ENCODE measurements at places on chromosomes 6 and 20.
A peak's percentile ranks its signal among the peaks of the same experiment; 100 is the strongest.

GRCh38 chr6:2054516-2055067 is 190.8 kb downstream of the GMDS start:
- DNase-seq = no peak

GRCh38 chr6:30500421-30501355 is 11.4 kb downstream of the HLA-E start:
- DNase-seq = no peak

DNA sequence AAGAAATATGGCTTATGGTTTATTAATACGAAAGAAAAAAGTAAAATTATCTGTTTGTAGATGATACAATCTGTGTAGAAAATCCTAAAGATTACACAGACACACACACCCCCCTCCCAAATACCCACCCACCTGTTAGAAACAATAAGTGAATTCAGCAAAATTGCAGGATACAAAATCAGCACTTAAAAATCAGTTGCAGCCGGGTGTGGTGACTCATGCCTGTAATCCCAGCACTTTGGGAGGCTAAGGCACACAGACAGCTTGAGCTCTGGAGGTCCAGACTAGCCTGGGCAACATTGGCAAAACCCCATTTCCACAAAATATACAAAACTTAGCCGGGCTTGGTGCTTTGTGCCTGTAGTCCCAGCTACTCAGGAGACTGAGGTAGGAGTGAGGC is 42.3 kb downstream of the NINL start:
- no peak for DNase-seq

- DNase-seq = no peak
These were observed 448.7 kb upstream of the JARID2 start for GRCh38 chr6:14796974-14797762.

DNA sequence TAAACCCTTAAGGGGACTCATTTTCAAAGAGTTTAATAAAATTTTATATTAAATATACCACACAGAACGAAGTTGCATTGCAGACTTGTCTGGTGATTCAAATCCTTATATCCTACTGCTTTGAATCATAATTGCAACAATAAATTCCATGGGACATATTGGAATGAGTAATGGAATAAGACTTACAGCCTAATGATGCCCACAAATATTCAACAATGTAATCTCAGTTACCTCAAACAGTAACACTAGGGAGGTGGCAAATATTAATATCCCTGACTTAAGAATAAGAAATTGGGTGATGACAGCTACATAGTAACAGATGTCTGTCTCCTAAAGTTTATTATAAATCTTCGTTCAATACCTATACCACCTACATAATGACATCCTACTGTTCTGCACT is 52.6 kb downstream of the BMP5 start:
- no peak for DNase-seq

DNA sequence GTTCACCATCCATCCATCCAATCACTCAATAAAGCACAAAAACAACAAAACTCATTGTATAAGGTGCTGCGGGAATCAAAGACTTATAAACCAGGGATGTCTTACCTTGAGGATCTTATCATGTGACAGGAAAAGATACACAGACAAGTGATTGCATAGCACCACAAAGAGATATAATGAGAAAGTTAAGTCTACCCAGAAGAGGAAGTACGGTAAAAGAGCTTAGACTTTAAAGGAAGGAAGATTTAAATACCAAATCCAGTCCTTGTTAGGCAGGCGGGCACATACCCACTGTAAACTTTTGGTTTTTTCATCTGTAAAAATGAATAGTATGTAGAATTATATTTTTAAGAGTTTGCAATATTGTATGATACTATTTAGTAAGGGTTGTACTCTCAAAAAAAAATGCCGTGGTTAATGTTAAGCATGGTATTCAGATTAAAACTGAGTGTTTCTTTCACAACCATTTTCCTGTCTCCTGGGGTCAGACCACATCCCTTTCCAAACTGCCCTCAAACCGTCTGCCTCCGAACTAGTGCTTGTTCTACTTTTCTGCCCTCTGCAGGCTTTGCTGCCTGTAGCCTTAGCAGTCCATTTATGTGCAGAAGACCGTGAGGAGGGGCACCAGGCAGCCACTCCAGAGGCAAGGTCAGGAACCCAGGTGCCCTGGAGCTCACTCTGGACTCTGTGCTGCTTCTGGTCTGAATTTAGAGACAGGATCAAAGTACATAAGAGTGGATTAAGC is 179.5 kb upstream of the SYNDIG1 start:
- DNase-seq = no peak

DNA sequence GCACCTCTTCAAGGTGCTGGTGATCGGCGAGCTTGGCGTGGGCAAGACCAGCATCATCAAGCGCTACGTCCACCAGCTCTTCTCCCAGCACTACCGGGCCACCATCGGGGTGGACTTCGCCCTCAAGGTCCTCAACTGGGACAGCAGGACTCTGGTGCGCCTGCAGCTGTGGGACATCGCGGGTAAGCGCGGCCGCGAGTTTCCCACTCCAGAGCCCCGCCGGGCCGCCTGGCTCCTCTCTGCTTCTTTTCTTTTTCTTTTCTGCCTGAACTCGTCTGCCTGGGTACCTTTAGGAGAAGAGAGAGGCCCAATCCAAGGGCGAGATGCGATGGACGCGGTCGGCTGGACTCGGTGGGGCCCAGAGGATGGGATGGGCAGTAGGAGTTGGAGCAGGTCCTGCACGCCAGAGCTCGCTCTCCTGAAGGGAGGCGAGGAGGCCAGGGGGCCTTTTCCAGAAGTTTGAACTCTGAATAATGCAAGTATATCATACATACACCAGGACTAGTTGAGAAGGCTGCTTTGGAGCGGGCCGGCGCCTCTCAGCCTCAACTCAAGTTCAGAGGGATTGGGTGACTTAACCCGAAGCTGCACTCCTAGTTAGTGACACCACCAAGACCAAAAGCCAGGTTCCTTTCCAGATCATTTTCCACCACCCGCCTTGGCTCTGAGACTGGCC is 445 bp downstream of the RAB32 start:
- DNase-seq = peak; percentile 6

- no peak for DNase-seq
These were observed 384.5 kb upstream of the HSF2 start for GRCh38 chr6:122014961-122015360.

GRCh38 chr6:9168669-9169068 is 733.3 kb upstream of the SLC35B3 start:
- no peak for DNase-seq

- no peak for DNase-seq
These were observed 1.9 kb downstream of the BCL2L1 start for GRCh38 chr20:31720486-31721407.

DNA sequence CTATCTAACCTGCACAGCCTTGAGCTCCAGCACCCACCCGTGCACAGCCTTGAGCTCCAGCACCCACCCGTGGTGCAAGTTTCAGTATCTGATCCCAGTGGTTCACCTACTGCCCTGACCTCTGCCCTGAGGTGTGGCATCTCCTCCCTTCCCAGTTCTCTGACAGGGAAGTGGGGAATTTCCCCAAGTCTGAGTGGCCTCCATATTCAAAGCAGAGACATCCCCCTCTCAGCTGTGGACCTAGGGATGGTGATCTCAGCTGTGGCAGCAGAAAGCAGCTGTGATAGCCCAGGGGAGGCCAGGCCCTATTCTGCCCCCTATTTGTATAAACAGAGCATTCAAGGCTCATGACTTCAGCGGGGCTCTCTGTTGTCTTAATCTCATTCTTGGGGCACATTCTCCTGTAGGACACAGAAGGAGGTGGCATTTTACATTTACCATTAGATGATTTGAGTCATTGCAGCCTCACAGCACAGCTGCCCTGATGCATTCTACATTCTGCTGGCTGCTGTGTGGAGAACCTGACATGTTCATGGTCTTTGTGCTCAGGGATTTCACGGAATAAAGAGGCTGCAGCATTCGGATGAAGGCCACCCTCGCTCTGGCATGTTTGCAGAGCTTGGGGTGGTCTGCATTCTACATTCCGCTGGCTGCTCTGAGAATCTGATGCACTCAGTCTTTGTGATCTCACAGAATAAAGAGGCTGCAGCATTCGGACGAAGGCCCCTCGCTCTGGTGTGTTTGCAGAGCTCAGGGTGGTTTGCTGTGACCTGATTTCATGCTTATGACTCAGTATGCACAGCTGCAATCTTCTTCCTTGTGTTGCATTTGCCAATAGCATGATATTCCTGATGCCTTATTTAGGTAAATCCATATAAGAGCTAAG is 16.9 kb downstream of the GPR31 start:
- DNase-seq = no peak

DNA sequence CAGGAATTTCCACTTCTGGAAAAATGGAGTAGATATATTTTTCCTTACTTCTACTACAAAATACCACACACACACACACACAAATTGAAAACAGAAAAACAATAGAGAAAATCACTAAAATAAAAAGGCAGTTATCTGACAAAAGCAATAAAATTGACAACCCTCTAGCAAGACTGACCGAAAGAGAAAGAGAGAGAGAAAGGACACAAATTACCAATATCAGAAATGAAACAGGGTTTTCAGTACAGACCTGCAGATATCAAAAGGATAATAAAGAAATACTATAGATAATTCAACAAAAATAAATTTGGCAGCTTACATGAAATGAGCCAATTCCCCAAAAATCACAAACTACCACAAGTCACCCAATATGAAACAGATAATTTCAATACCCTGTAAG is 104.7 kb downstream of the OPRM1 start:
- DNase-seq = no peak

DNA sequence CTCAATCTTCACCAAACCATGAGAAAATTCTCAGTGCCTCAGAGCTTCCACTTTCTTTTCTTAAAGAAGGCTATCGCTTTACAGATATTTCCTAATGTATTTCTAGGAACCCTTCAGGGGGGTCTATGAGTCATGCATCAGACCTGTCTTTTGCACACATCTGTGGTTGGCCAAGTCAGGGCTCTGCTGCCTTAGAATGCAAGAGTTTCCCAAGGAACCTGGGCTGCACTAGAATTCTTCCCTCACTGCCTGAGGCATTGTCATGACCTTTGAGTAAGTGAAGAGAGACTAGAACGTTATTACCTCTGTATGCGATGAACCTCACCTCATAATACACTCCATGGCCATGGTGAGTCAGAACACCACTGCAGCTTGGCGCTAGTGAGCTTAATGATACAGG is 365.0 kb upstream of the ID4 start:
- DNase-seq = no peak

GRCh38 chr6:109311471-109311870 is 70.8 kb downstream of the CD164 start:
- DNase-seq = no peak

DNA sequence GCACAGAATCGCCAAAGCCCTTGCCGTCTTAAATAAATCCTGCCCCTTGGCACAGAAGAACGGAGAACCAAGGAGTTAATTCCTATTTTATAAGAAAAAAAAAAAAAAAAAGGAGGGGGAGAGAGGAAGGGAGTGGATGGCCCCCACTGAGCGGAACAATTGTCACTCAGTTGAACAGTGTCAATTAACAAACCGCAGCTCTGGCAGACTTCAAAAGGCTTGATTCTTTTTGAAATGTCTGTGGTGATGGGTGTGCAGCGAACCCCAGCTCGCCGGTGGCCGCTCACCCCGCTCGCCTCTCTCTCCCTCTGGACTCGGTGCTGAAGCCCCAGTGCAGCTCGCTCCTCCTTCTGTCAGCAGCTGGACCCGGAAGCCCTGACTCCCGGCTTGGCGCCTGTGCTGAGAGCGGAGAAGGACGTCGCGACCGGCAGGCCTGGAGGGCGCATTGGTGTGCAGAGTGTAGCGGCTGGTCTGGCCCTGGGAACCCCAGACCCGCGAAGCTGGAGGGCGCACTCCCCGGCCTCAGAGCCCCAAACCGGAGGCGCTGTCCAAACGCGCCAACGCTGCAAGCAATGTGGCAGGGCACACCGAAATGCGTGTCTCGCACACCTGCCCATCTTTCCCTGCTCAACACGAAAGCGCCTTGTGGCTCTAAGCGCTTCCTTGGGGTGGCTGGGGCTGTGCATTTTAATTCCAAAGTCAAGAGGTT is 3.4 kb downstream of the LINC00237 start:
- no peak for DNase-seq

DNA sequence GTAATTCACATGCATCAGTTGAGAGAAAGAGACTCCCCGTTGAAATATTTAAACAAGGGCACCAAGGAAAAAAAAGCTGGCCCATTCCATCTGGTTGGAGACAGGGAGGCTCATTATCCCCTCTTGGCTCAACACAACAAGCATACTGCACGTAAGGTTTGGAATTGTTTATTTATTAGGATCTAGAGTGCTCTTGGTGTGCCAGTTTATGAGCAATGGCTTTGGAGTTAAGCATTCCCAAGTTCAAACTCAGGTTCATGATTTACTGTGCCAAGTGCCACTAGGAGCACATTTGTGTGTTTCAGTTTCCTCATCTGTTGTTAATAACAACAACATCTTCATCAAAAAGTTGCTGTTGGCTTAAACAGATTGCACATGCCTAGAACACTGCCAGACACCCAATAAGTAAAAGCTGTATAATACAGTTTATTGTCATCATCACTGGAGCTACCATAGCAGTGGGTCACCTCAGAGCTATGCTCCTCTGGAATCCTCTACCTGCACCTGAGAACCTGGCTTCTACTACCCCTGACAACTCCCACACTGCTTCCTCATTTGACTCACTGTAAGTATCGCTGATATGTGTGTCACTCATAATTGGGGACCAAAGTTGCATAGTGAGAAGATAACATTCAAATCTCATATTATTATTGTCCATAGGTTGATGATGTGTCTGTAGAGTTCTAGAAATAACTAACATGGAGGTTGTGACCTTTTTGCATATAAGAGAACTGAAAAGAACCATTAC is 5.4 kb downstream of the SLC17A3 start:
- no peak for DNase-seq

GRCh38 chr20:3276680-3277015 is 37.7 kb upstream of the SLC4A11 start:
- DNase-seq = no peak

DNA sequence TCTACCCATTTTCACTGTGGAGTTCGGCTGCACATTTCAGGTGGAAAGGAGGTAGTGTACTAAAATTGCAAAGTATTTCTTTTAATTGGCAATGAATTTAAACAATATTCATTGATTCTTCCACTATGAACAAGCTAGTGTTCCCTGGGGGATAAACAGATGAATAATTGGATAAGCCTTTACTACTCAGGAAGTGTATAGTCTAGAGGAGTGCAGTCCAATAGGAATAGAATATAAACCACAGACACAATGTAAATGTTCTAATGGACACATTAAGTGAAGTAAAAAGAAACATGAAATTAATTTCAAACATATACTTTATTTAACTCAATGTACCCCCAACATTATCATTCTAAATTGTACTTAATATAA is 28.7 kb downstream of the SGK1 start:
- no peak for DNase-seq

Data from BE2C (cell line).